ENCODE measurements at places on chromosomes 2 and 18.
A peak's percentile ranks its signal among the peaks of the same experiment; 100 is the strongest.

- no peak for DNase-seq
Observed at GRCh38 chr2:117963446-117963845, 50.4 kb downstream of the CCDC93 start.

DNA sequence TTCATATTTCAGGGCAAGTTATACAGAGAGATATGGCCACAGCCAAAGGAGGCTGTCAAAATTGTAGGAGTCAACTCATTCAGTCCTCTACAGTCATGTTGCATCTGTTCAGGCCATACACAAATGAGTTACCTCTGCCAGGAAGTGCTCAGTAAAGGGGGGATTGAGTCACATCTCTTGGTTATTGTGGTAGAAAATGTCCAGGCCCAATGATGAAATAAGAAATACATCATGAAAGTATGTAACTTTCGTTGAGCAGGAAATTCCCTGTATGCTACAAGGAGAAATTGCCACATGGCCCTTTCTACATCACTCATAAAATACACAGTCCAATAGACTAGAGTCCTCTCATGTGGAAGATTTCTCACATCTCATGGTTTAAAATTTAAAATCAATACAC is 103.9 kb upstream of the COL3A1 start:
- peak; percentile 94 for DNase-seq

- DNase-seq, result no peak
Observed at GRCh38 chr2:104410136-104410535, 443.8 kb upstream of the POU3F3 start.

DNA sequence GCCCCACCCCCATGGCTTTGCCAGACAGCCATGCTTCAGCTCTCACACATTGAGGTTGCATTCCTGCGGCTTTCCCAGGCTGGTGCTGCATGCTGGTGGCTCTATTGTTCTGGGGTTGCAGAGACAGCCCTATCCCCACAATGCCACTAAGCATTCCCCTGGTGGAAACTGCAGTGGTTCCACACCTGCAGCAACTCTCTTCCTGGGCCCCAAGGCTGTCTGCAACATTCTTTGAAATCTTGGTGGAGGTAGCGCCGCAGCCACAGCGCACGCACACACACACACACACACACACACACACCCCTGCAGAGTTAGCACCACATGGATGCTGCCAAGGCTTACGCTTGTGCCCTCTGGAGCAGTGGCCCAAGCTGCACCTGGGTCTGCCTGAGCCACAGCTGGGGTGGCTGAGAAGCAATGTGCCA is 21.4 kb downstream of the SFXN5 start:
- DNase-seq, result peak; percentile 79

GRCh38 chr2:177638507-177638906 is 245.9 kb downstream of the AGPS start:
- no peak for DNase-seq

DNA sequence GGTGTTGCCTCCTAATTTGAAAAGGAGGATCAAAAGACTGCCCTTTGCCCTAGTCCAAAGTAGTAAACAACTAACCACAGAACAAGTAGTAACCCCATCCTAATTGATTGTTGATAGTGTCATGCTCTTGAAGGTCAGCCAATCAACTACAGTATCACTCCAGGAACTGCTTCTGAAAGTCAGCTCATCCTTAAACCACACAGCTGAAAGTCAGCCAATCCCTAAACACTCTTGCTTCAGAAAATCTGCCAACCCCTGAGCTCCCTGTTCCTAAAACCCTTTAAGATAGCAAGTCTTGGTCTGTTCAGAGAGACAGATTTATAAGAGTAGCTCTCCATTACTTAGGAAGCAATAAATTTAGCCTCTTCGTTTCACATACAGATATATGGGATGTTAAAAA is 51.6 kb upstream of the CPO start:
- DNase-seq, result no peak

GRCh38 chr2:12202313-12203075 is 456.1 kb downstream of the LPIN1 start:
- DNase-seq, result peak; percentile 39
